Right lobe of liver (tissue), 6 donors: ENCODE measurements at places on chromosomes 7 and 10. TPM values are rescaled to one million over a fixed set of nuclear protein-coding genes. Genes with fewer than 3 reads are reported as not detected.
A peak's percentile ranks its signal among the peaks of the same experiment; 100 is the strongest.

The PDZD7 gene
- 0.20 TPM for total RNA-seq

GRCh38 chr10:35907548-35907947, 265.5 kb upstream of the FZD8 start:
- DNase-seq: no peak

DNA sequence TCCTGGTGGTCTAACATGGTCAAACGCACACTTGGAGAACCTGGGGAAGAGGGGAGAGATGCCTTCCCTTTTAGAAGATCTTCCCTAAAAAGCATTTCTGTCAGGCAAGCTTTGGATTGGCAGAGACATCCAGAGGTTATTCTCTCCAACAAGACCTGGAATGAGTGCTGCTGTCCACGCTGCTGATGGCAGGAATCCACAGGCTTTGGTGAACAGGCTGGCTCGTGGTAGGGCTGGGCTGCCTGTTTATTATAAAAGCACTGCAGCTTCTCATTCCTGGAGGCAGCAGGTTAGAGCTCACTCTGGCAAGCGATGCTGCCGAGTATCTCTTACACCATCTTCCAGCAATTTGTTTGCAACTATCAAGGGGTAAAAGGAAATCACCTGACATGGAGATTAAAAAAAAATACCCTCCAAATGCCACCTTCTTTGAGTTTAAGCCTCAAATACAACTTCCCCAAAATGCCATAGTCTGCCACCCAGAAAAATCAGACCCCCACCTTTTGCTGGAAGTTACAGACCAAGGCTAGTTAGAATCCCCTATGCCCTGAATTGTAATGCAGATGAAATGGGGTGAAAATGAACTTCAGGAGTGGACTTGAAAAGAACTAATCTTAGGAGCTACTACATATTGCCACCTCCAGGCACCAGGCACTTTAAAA, 152.1 kb upstream of the KMT2E start:
- DNase-seq: peak; percentile 62

GRCh38 chr10:123787566-123787965, 104.0 kb downstream of the CPXM2 start:
- no peak for DNase-seq

GRCh38 chr10:60849740-60850139, 71.5 kb downstream of the CDK1 start:
- no peak for DNase-seq
